ENCODE measurements at places on chromosomes 11 and 22. TPM values are rescaled to one million over a fixed set of nuclear protein-coding genes. Genes with fewer than 3 reads are reported as not detected.

The GLB1L2 gene
- polyA plus RNA-seq = 4.9 TPM

The PNPLA3 gene
- polyA plus RNA-seq = 0.11 TPM

The OR8A1 gene
- not detected for polyA plus RNA-seq

The OTOG gene
- polyA plus RNA-seq = not detected

The SORL1 gene
- polyA plus RNA-seq = 310 TPM

The KCNQ1 gene
- polyA plus RNA-seq = not detected
